ENCODE measurements at places on chromosomes 3 and 15.
A peak's percentile ranks its signal among the peaks of the same experiment; 100 is the strongest.

DNA sequence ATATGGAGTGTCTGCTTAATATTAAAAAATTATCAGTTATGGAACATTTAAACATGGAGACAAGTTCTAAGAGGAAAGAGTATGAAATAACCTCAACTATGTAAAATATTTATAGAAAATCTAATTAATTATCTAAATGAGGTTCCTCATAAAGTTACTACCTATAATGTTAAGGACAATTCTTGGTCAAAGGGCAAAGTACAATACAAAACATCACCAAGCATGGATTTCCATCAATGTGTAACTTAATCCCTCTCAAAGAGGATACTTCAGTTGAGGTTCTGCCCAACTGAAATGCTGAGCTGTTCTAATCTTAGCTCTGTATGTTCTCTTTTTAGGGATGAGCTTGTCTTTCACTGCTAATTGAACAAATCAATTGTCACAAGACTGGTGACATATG is 56.0 kb upstream of the CHRM5 start:
- DNase-seq = no peak

DNA sequence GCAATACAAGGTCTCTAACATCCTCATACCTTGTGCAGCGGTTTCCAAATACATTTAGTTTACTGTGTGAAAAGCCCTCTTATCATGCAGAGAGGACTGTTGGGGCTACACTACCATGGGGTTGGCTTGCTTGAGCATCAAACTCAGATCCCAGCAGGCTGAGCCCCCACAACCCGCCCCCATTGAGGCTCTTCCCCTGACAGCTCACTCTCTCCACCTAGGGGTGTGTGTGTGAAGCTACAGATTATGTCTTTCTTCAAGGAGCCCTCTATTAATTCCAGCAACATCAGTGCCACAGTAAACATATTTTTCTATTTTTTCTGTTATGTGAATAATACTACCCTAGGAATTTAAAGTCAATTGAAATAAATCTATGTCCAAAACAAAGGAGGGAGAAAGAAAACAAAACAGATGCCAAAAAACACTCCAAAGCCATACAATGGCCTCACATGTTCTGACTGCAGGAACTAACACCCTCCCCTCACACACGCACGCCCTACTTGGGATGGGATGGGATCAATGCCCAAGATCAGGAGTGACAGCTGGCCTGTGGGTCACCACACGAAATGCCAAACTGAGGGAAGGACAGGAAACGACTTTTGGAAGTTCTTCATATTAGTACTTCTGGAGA is 14.7 kb downstream of the TM4SF4 start:
- no peak for DNase-seq

- DNase-seq = no peak
Measured at GRCh38 chr3:176992978-176993377, 204.3 kb downstream of the TBL1XR1 start.

DNA sequence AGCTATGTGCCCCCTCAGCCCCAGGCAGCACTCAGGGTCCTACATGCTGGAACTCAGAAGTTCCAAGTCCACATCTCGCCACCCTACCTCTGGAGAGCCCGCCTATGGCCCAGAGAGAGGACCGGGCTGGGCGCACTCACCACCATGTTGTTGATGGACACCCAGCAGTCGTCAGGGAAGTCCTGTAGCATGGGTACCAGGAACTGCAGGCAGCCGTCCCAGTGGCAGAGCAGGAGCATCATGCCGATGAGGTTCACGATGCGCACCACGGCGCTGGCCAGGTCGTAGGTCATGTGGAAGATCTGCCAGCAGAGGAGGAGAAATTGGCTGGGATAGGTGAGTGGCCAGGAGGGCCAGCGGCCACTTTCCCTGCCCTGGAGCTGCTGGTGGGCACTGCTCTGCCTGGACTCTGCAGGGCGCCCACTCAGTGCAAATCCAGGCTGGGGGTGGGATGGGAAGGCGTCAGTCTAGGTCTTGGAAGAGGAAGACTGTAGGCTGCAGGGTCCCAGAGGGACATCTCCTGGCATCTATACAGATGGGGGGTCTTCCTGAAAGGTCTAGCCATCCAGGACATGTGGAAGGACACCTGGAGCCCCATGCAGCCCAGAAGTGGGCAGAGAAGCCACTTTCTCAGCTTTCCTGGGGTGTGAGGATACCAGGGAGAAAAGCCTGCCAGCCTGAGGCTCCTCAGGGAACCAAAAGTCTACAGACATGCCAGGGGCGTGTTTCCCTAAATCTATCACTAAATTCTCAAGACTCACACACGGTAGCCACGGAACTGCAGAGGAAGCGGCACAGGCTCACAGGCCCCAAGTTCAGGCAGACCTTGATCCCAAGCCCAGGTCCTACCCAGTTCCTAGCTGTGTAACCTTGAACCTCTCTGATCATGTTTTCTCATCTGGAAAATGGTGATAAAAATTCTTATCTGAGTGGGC is 36.5 kb downstream of the HCN4 start:
- DNase-seq = no peak

GRCh38 chr3:35946121-35946853 is 307.0 kb downstream of the ARPP21 start:
- peak; percentile 62 for DNase-seq

DNA sequence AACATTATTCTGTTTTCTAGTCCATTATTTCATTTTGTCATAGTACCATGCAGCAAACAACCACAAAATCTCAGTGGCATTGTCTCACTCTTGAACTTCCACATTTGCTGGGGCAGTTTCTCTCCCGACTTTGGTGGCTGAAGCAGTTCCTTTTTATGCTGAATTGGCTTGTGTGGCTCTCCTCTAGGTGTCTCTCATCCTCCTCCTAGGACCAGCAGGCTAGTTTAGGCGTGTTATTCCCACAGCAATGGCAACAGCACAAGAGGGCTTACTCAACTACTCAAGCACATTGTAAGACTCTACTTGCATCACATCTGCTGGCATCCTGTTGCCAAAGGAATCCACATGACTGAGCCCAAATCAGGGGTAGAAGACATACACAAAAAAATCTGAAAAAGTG is 201.8 kb upstream of the KCNH8 start:
- no peak for DNase-seq

DNA sequence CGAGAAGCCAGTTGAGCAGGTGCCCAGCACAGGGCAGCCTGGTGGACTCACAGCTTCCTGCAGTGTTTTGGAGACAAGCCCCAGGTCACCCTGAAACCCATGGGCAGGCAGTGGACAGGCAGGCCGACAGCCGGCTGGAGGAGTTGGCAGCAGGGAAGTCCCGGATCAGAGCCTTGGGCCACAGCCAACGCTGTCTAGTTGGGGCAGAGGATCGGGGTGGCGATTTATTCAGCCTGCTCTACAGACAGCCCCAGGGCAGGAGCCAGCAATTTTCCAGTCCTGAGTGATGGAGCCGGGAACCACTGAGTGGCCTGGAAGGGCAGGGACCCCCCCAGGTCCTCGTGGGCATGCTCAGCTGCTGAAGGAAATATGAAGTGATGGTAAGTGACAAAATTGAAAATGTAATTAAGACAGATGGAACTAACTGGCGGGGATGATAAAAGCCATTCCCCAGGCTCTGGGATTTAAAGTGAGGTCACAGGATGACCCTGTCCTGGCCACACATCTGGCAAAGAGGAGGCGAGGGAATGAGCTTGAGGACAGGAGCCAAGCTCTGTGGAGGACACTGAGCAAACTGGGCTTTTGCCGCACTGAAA is 34.4 kb upstream of the TBC1D21 start:
- DNase-seq = peak; percentile 54

- DNase-seq = no peak
Measured at GRCh38 chr3:110419096-110419495, 652.5 kb upstream of the NECTIN3 start.

DNA sequence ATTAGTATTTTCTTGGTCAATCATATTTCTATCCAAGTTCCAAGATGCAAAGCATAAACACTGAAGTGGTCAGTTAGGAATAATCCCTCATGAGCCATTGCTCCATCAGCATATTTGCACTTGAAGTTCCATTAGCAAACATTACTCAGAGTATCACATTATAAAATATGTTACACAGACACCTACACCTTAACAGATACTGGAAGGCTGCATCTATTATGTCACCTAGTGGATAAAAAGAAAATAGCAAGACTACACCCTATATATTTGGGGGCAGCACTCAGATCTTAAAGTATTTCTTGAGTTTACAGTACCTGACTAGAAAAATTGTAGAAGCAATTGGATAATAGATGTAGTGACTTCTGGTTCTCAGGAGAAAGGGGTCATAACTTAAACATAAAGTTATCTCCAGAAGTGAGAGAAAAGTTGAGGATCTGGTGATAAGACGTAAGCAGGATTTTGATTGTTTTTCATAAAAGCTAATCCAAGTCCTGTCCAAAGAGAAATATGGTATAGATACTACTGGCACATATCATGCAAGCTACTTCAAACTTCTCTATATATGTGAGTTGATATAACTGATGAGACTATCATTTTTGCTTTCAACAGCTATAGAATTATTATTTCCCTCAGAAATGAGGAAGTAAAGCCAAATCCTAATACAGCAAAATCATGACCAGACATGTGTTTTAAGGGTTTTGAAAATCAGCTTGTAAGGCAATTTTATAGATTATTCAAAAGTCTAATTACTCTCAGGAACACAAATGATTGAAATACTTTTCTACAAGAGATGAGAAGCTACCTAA is 422.2 kb downstream of the GBE1 start:
- no peak for DNase-seq

DNA sequence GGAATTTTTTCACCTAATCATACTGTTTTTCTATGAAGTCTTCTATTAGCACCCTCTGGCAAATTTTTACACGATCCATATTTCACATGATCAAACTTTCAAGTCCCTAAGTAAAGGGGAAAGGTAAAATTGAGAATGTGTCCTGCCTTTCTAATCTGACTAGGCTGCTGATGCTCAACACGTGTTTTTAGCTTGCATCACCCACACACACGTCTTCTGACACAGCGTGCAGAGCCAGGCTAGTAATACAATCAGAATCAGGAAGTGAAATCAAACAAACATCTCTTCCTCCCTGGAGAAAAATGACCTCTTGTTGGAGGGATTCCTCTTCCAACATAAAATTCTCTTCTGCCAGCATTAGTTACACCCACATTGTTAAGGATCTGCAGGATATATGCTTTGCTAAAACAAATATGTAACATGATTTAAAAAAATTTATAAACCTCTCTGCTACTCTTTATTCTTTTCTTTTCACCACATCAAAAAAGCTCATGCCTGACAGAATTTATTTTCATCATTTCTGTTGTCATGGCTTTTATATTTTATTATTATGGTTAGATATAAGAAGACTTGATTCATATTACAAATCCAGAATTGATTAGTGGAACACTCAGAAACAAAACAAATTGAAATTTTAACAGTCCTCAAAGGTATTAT is 122.4 kb downstream of the RAP2B start:
- DNase-seq = no peak

DNA sequence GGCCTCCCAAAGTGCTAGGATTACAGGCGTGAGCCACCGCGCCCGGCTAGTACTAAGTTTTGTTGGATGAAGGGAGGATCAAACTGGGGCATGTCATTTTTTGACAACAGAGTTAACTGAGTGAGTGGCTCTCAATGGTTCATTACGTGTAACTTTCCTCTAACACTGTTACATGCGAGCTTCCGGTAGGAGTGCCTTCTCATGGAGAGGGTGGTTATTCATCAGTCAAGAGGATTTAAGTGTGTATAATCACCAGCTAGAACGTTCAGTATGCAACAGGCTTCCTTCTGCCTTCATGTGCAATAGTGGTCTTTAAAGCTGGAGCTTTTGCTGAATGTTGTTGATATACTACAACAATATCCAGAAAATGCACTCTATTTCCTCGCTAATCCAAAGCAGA is 19.1 kb upstream of the GOLGA8A start:
- DNase-seq = no peak

Measured in hippocampal formation (tissue), 2 donors.